ENCODE measurements at places on chromosomes 5 and 9. TPM values are rescaled to one million over a fixed set of nuclear protein-coding genes. Genes with fewer than 3 reads are reported as not detected.

Gene FOXD4L5
- total RNA-seq: not detected

Gene WDR36
- 25.8 TPM for total RNA-seq

Gene FXN
- total RNA-seq: 11.1 TPM

Gene SLC4A9
- total RNA-seq: not detected

Gene PCDHB7
- total RNA-seq: 1.9 TPM

Gene LMX1B
- total RNA-seq: 0.31 TPM

DNA sequence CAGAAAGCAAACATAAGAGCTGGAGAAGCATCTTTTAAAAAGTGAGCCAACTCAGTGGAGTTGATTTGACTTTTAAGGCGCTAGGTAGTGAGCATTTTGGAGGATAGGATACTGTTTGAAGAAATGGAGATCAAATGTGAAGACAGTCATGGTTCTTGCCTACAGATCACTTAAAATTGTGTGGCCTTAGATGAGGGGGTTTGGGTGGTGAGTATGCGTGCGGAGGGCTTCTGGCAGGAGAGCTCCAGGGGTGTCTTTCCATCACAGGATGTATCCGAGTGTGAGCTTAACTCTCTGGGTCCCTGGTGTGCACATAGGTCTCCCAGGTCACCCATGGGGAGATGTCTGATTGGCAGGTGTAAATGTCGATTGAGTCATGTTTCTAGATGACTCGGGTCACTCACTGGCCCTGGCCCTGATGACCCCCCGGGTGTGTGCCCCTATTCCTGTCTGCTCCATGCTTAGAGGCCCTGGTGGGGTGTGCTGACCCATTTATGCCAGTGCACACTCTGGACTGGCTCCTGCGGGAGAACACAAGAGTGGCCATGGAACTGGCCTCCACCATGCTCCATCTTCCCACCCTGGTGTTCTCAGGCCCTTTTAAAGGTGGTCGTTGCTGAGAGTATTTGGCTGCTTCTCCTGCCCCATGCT, 274.4 kb downstream of the FSTL4 start:
- no peak for ATAC-seq

- no peak for ATAC-seq
Measured at GRCh38 chr5:6829150-6829784, 116.0 kb downstream of the TENT4A start.

DNA sequence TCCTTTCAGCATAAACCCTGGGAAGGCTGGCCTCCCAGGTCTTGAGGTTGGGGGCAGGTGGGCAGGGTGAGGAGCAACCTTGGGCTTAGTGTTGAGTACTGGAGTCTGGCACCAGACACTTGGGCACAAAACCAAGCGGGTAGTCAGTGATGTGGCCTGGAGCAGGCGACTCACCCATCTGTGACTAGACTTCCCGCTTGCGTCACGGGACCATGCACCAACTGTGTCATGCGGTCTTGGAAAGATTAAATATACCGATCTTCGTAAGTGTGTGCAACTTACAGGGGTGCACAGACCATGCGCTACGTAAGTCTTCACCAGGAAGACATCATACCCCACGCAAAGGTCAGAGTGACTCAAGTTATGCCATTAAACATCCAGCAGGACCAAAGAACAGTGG, 304.4 kb upstream of the IRX4 start:
- no peak for ATAC-seq

- ATAC-seq: peak; percentile 94
Measured at GRCh38 chr5:179275941-179276837, 69.1 kb downstream of the ADAMTS2 start.

DNA sequence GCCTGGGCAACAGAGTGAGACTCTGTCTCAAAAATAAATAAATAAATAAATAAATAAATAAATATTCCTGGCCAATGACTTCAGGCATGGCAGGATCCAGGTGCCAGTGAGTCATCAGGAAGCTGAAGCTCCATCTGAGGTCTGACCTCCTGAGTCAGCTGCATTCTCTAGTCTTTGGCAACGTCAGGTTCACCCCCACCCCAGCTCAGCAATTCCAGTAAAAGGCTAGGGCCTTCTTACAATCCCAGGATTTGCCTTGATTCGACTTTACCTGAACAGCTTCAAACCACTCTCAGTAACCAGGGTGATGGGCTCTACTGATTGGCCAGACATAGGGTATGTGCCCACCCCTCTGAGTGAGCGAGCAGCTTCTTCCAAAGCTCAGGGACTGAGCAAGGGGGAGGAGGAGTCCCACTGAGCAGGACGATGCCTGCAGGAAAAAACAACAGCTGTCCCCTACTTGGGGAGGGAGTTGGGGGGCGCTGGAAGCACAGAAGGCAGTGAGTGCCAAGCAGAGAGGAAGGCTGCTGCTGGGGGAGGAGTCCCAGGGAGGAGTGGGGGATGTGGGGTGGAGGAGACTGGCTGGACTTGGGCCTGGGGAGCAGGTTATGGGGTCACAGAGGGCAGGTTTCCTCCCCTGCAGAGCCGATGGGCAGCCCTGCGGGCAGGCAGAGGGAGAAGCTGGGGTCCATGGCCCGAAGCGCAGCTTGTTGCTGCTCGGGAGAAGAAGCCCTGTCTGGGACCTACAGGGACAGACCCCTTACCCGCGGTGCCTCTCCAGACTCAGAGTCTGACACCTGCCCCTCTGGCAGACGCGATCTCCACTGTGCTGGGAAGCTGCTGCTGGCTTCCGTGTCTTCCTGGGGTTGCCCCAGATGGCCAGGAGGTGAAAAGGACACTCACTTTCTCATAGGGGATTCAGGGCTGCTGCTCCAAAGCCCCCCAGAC, 25.9 kb upstream of the UNC5A start:
- no peak for ATAC-seq

GRCh38 chr5:143850050-143850683, 38.2 kb downstream of the HMHB1 start:
- ATAC-seq: no peak

GRCh38 chr5:131288328-131288727, 24.5 kb downstream of the CDC42SE2 start:
- ATAC-seq: no peak

DNA sequence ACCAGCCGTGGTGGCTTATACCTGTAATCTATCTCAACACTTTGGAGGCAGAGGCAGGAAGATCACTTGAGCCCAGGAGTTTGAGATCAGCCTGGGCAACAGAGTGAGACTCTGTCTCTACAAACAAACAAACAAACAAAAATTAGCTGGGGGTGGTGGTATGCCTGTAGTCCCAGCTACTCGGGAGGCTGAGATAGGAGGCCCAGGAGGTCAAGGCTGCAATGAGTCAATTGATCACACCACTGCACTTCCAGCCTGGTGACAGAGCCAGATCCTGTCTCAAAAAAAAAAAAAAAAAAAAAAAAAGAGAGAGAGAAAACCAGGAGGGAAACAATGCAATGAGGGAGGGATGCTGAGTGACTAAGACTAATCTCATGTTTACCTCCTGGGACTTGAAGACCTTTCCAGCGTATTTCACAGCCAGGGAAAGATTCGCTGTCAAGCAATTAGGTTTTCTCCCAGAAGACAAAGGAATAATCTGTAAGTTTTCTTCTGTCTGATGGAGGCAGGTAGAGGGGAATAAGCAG, 51.1 kb upstream of the MIER3 start:
- no peak for ATAC-seq

DNA sequence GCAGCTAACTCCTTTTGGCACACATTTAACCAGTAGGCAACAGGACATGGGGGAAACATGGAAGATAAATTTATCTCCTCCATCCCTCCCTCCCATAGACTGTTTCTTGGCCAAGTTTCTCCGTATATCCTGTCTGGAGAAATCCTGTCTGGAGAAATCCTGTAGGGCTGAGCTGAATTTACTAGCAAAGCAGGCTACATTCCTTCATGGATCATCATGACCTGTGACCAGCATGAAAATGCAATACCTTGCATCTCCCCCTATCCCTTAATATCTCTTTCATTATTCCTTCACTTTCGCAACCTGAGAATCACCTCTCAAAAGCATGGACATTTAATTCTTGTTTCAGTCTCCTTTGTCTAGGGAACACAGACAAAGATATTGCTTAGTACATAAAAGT, 379.1 kb downstream of the PSAT1 start:
- no peak for ATAC-seq

GRCh38 chr5:134738963-134739661, 764 bp downstream of the CAMLG start:
- ATAC-seq: no peak

- no peak for ATAC-seq
Measured at GRCh38 chr9:127524373-127524772, 73.1 kb downstream of the LRSAM1 start.

GRCh38 chr9:125767349-125767748, 20.2 kb downstream of the PBX3 start:
- no peak for ATAC-seq

DNA sequence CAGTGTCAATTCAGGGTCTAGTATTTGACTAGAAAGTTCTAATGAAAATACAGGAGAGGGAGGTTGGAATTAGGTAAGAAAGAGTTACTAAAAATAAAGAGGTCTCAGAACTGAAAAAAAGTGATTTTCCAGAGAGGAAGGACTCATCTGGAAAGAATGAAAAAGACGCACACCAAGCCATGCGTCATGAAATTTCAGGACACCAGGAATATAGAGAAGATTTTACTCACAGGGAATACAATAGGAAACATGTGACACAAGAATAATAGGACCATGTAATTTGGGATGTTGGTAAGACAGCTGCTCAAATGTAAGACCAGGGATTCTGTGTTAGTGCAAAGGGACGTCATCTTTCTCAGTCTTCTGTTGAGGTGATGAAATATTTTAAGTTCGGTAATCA, 224.7 kb downstream of the GDNF start:
- peak; percentile 69 for ATAC-seq
